Urinary bladder (tissue), 4 donors: ENCODE measurements at places on chromosomes 4 and X. TPM values are rescaled to one million over a fixed set of nuclear protein-coding genes. Genes with fewer than 3 reads are reported as not detected.

- DNase-seq, result no peak
Observed at GRCh38 chr4:24489870-24490269, 94.5 kb downstream of the DHX15 start.

DNA sequence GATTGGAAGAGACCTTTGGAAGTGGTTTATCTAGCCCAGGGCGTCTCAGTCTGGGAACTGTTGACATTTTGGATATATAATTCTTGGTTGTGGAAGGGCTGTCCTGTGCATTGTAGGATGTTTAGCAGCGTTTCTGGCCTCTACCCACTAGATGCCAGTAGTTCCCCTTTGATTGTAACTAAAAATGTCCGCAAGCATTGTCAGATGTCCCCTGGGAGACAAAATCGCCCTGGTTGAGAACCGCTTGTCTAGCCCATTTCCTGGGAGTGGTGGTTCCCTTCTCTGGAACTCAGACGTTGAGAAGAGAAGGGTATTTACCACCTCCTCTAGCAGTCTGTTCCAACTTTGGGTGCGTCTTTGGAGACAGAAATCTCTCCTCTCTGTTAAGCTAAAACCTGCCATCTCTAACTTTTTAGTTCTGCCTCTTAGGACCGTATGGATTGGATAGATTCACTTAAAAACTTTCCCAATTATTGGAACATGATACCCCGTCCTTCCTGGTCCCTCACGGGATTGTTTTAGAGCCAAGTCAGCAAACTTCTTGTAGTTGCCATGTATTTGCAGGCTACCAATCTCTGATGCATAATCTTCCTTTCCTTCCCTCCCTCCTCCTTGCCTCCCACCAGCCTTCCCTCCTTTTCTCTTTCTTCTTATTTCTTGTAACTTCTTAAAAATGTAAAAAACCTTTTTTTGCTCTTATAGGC, 13.9 kb downstream of the TMEM165 start:
- no peak for DNase-seq

DNA sequence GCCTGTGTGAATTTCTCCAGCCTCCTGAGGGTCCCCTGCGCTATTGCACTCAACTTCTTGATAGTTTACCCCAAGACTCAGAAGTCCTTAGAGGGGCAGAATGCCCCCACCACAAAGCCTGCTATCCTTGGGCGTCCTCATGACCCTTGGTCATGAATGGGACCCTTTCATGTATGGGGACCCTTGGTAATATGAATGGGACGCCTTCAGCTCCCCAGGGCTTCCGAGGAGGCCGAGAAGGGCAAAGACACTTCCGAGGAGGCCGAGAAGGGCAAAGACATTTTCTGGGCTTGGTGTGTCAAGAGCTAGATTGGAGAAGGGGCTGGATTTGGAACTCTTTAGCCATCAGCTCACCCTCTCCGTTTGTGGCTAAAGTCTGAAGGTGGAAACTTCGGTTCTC, 8.6 kb downstream of the SHOX start:
- no peak for DNase-seq

DNA sequence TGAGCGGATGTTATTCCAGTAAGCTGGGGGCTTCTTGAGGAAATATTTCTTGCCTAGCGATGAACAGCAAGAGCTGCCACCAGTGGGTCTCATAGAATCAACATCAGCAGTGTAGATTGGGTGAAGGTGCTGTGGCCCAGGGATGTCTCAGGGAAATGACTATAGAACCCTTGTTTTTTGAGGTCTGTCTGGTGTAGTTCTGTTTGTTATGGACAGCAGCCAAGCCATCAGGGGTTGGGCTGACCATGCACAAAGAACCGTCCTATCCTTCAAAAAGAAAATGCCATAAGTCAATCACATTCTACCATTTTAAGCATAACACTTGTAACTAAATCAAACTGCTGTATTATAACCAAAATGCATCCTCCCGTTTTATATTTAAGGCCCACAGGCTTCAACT, 17.3 kb upstream of the C1GALT1C1 start:
- no peak for DNase-seq

DNA sequence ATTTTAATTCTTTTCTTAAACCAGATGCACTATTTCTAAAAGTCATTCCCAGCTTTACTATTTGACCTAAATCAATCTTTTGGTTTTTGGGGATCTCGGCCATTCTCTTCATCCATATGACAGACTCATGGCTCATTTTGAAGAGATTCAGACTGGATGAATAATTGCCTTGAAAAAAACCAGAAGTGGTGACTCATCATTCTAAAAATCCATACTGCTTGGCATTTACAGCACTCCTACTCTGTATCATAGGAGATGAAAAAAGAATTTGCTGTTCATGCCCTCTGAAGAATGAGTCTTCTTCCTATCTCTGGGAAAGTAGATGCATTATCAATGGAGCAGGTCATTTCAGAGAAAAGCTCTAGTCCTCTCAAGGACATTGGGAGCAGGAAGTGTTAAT, 220.5 kb upstream of the RPS6KA3 start:
- DNase-seq, result no peak

DNA sequence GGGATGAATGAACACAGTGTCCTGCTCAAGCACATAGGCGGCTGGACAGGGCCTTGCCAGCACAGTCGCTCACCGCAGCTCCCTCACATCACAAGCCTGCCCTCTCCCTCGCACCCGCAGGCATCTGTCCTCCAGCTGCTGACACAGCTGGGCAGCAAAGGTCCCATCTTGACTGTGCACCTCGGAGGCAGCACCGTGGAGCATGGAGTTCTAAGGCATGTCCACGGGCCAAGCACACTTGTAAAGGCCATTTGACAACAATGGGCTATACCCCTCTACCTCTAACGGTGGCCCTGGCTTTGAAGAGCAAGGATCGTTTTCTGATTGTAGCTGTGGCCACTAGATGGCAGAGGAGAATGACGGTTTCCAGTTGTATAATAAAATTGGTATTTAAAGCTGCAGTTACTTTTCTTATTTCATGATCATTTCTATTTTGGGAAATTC, 53.8 kb downstream of the APLN start:
- no peak for DNase-seq

GRCh38 chr4:37540486-37540885, 145.7 kb downstream of the RELL1 start:
- no peak for DNase-seq

GRCh38 chrX:24292353-24292752, 21.5 kb downstream of the SUPT20HL2 start:
- no peak for DNase-seq

- DNase-seq, result no peak
Observed at GRCh38 chr4:171891038-171891437, 77.8 kb downstream of the GALNTL6 start.

DNA sequence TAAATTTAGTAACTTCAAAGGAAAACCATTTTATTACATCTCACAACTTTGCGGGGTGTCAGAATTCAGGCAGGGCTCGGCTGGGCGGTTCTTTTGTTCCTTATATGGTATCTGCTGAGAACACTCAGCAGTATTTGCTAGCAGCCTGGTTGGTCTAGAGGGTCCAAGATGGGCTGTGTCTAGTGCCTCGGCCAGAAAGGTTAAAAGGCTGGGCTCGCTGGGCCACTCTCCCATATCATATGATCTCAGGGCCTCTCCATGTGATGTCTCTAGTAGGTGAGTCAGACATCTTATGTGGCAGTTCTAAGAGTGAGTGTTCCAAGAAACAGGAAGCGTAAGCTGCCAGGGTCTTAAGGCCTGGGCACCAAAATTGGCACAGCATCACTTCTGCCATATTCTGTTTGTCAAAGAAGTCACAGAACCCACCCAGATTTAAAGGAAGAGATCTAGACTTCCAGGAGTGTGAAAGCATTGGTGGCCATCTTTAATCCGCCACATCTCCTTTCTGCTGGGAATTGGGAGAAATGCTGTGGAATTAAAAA, 100.9 kb upstream of the ATP6AP2 start:
- DNase-seq, result no peak

GRCh38 chr4:37918653-37919052, 27.8 kb downstream of the TBC1D1 start:
- no peak for DNase-seq

DNA sequence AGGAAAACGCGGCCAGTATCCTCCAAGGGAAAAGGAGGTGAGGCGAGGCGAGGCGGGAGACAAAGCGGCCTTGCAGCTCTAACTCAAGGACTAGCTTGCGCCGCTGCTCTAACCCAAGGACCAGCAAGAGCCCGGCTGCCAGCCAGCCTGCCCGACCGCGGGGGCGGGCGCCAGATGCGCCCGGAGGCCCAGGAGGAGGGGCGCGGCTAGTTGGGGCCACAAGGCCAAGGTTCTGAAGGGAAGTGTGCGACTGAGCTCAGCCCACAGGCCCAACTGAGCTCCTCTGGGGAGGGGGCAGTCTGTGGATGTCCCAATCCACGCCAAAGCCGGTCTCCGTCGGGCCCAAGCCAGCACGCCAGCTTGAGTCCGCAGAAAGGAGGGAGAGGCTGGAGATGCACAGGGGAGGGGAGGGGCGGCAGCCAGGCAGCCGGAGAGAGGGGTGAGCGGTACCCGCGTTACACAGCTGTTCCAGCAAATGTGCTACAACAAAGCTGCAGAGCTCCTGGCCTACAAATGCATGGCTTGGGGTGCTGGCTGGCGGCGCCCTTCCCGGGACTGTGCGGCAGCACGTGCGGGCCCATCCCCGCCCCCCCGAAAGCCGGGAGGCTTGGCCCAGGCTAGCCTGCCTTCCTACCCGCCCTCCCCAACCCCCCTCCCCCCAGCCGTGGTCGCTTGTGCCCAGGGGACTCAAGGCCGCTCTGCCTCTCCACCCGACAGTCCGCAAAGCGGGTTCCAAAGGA, 637 bp downstream of the AMER1 start:
- DNase-seq, result no peak

DNA sequence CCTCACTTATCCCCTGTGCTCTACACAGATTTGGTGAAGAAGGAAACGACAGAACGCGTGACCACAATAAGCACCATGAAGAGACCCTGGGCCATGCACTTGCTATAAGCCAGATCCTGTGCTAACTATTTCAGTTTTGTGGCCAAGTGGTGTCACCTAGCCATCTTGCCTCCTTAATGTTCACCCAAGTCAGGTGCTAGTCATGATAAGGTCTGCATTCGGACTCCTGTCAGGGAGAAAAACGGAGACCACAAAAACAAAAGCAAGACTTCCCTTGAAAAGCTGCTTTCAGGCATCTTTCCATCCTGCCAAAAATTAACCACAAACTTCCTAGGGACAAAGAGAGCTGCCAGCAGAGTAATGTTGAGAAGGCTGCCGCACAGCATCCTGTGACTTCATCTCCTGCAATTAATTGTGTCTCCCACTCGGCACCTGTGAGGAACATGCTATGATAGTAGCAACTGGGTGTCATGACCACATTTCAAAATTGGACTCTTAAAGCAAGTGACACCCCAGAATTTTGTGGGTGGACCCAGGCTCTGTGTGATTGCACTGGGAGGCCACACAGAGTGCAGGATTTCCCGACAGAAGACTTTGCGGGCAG, 8.8 kb upstream of the IDS start:
- DNase-seq, result no peak

- no peak for DNase-seq
Observed at GRCh38 chr4:127250577-127250976, 382.2 kb upstream of the INTU start.

GRCh38 chrX:16113978-16114565, 9.3 kb upstream of the GRPR start:
- no peak for DNase-seq

DNA sequence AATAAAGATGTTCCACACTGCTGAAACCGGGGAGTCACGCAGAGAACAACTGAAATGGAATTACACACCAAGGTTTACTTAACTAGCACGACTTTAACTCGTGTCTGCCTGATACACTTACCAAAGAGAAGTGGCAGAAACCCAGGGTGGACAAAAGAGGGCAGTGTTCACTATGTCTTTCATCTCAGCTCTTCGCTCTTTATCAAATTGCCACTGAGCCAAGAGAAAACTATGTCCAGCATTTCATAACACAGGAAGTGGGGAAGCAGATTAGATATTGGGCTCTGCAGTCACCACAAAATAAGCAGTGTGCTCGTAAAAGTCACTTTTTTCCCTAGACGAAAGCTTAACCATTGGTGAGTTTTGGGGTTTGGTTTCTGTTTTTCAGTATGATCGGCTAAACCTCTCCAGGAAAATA, 155.7 kb downstream of the CHIC2 start:
- peak; percentile 83 for DNase-seq

GRCh38 chr4:59518005-59518823, 1681.9 kb upstream of the ADGRL3 start:
- DNase-seq, result no peak

DNA sequence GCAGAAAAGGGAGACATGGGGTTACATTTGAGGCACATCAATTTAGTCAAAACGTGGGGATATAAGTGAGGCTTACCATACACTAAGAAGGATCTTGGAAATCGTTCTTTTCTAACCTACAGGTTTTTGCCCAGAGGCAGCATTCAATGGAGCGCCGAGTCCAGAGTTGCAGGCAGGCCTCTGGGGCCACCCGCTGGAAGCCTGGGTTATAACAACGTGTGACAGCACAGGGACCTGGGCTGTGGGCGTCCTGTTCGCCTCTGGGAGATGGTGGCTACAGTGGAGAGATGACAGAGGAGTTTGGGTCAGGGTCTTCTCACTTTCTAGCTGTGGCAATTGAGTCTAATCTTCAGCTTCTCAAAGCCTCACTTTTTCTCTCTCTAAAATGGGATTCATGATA, 53.9 kb downstream of the ENPP6 start:
- no peak for DNase-seq

DNA sequence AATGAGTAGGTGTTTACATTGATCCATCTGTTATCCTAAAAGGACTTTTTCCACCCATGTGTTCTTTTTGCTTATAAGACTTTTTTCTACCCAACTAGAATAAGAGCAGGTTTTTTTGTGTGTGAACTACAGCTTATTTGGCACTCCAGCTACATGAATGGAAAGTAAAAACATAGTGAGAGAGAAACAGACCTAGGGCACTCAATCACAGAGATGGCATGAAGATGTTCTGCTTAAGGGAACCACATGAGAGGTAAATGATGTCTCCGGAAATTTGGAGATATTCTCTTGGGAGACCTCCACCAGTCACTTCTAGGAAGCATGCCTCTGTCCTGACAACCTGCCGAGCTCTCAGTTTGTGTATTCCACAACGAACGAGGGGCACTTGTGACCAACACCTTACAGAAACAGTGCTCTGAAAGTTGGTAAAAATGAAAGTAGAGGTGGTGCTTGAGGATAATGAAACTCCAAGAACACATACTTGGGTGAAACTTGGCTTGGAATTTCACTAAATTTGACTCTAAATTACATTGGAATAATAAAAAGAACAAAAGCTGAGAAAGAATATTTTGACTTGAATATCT, 788.4 kb upstream of the GALNTL6 start:
- DNase-seq, result no peak

The ZNF185 gene
- 5.3 TPM for polyA plus RNA-seq

The C1QTNF7 gene
- polyA plus RNA-seq, result 37.6 TPM

The PARM1 gene
- polyA plus RNA-seq, result 81.3 TPM

The RAB39B gene
- 0.29 TPM for polyA plus RNA-seq

The UGT2B11 gene
- polyA plus RNA-seq, result not detected

The HHIP gene
- polyA plus RNA-seq, result 9.1 TPM

The PROM1 gene
- polyA plus RNA-seq, result 13.5 TPM

The PCDH18 gene
- polyA plus RNA-seq, result 28.7 TPM

The SYP gene
- 8.3 TPM for polyA plus RNA-seq

The PPP1R2C gene
- not detected for polyA plus RNA-seq

The TRAM1L1 gene
- 2.6 TPM for polyA plus RNA-seq

The F9 gene
- 0.20 TPM for polyA plus RNA-seq

The WNK3 gene
- polyA plus RNA-seq, result 0.49 TPM

The FATE1 gene
- polyA plus RNA-seq, result 0.13 TPM

The PPEF1 gene
- 0.15 TPM for polyA plus RNA-seq

The TMEM35A gene
- polyA plus RNA-seq, result 23.2 TPM
